ENCODE measurements at places on chromosomes 3 and 15.

- DNase-seq = no peak
Observed at GRCh38 chr15:50277370-50277769, 11.8 kb upstream of the HDC start.

- DNase-seq = peak; percentile 77
Observed at GRCh38 chr3:99929745-99930139, 112.1 kb downstream of the CMSS1 start.

- DNase-seq = no peak
Observed at GRCh38 chr3:7203969-7204847, 343.3 kb downstream of the GRM7 start.

GRCh38 chr3:85589145-85589544 lies 630.4 kb downstream of the CADM2 start:
- DNase-seq = no peak

- DNase-seq = peak; percentile 41
Observed at GRCh38 chr3:13657660-13658435, 108.9 kb downstream of the FBLN2 start.

- no peak for DNase-seq
Observed at GRCh38 chr3:10505050-10505790, at the start of gene ATP2B2. ATP2B2 (minus strand) TSS chr3:10505586; CDS start chr3:10449543, 56,043 bp downstream.

DNA sequence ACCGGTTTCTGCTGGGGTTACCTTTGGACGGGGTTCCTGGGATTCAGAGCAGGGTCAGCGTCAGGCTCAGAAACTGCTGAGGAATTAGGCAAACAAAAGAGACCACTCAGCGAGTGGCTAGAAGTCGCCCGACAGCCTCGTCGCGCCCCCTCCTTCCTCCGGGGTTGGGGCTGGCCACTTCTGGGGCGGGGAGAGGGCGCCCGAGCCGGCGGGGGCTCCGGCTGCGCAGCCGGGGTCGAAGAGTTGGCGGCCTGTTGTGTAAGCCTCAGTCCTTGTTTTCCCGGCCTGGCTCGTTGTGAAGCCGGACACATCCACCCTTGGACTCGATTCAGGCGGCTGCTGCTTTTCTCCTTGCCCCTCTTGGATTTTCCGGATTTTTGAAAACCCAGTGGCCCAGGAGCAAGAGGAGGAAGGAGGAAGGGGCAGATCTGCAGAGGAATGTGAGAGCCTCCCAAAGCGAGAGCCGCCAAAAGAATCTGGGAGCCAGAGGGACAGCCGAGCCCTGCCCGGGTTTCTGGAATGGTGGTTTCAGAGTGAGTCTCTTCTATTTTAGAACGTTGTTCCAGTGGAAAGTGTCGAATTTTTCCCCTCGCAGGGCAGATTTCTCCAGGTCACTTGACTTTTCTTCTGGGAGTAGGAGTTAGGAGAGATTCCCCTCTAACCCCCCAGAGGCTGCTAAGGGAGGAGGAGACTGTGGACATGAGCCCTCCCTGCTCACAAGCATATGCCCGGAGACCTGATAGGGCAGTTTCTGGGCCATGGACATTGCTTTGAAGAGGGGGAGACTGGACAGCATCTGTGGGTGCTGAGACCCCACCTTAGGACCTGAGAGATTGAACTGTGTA lies 666 bp downstream of the SNX33 start:
- peak; percentile 45 for DNase-seq

GRCh38 chr15:27336676-27337075 lies 365.7 kb downstream of the GABRG3 start:
- DNase-seq = peak; percentile 1

DNA sequence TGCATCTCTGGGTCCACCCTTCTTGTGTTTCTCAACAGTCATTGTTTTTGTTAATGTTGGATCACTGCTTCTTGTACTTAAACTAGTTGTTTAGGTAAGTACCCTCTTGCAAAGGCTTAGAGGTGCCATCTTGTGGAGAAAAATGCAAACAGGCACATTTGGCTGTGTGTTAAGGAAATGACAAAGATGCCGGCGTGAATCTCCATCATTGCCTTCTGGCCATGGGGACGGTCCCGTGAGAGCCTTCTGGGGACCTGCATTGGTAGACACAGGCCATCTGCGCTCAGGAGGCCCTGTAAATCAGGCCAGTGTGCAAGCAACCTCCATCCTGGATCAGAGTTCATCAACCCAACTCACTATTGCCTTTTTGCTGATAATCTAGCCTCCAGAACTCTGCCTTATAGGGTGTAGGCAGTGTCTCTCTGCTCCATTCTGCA lies 158.6 kb upstream of the NR2E3 start:
- DNase-seq = peak; percentile 66

GRCh38 chr3:38190481-38190881 lies 25.1 kb downstream of the OXSR1 start:
- no peak for DNase-seq

- DNase-seq = peak; percentile 54
Observed at GRCh38 chr3:129424185-129424841, 4.1 kb downstream of the EFCAB12 start.

DNA sequence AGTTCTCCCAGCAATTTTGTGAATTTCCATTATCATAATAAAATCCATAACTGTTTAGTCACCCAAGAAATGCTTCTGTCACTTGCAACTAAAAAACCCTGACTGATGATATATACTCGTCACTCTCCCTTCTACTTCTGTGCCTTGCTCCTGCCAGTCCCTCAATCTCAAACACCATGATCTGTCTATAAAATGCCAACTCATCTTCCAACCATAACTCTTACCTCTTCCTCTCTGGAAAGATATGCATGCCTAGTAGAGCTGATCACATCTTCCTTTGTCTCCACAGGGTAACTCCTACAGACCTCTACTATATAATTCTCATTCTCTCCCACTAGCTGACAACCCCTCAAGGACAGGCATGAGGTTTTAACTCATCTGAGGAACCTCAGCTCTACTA lies 5.2 kb upstream of the VEPH1 start:
- no peak for DNase-seq

DNA sequence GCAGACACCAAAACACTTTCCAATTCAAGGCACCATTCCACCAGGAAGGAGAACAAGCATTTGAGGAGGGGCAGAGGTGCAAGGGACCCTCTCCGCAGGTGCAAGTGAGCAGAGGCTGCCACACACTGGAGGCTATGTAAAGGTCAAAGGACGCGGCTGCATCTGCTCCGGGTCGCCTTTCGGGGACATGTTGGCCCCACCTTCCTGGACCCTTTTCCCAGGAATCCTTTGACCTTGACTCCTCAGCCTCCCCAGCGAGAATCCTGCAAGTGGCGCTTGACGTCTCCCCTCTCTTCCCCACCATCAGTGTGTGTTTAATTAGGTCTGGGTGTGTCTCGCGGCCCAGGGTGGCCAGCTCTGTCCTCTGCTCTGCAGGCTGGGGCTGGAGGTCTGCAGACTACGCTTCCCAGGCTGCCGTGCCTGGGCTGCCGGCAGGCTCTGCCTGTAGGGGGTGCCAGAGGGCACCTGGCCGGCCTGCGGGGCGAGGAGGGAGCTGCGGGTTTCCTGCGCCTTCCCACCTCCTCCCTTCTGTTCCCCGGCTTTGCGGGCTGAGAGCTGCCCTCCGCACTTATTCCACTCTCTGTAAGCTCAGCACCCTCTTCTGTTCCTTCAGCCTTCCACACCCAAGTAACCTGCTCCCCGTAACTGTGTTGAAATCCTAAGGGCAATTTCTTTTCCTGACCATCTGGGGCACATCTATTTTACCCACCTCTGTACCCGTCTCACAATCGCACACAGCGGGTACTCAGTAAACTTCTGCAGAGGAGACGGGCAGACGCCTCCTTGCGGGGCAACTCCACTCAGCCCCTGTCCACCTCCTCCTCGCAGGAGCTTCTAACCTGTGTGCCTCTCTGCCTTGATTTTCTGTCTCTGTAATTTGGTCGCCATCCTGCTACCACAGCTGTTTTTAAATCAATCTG lies 129.8 kb downstream of the NSMCE3 start:
- peak; percentile 40 for DNase-seq

- no peak for DNase-seq
Observed at GRCh38 chr3:155047672-155048071, 32.4 kb upstream of the MME start.

GRCh38 chr3:26515351-26515750 lies 107.2 kb upstream of the LRRC3B start:
- DNase-seq = no peak

GRCh38 chr15:52656412-52656811 lies 22.8 kb downstream of the ATOSA start:
- peak; percentile 31 for DNase-seq

- no peak for DNase-seq
Observed at GRCh38 chr15:35071106-35071505, 14.0 kb downstream of the NANOGP8 start.

DNA sequence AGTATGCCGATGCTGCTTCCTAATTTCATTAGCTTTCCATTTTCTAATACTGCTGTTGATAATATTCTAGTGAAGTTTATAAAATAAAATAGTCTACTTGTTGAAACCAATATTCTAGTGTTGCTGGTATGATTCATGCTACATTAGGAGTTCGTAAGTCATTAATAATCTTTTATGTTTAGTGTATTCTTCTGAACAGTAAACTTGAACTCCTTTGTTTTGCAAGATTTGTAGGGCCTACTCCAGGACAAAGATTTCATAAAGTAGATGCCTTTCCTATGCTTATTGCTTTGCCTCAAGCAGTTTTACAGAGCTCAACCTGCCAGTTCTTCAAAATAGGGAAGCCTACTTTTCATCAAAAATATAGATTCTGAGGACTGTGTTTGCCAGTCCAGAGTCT lies 111.5 kb downstream of the RSRC1 start:
- no peak for DNase-seq

DNA sequence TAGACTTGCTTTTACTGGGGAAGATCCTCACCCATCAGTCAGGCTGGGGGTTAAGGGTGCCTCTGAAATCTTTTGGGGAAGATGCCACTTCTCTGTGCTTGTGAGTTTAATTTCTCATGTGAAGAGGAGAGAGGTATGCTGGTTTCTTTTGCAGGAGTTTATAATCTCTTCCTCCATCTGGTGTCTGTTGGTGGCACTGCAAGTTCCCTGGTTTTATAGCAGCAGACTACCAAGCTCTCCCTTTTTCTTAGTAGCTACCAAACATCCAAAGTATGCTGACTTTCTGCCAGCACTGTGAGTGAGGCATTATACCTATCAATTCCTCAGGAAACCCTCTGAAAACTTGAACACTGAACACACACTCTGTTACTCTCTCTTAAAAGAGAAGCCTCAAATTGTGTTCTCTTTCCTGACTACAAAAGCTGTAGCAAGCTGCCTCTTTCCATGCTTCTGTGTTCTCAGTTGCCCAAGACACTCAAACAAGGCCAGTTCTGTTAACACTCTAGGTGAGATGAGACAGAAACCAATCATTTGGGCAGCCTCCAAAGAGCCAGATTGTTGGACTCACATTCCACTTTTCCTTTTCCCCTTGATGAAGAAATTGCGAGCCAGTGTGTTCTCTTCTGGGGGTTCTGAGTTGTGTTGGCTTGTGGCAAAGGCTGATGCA lies 299.5 kb downstream of the GAP43 start:
- peak; percentile 33 for DNase-seq

GRCh38 chr3:46933261-46933660 lies 43.3 kb downstream of the CCDC12 start:
- no peak for DNase-seq

GRCh38 chr3:42735019-42735418 lies 32.4 kb upstream of the HHATL start:
- no peak for DNase-seq
